NCI-H1105 (cell line): ENCODE measurements at places on chromosomes 3 and 15.

DNA sequence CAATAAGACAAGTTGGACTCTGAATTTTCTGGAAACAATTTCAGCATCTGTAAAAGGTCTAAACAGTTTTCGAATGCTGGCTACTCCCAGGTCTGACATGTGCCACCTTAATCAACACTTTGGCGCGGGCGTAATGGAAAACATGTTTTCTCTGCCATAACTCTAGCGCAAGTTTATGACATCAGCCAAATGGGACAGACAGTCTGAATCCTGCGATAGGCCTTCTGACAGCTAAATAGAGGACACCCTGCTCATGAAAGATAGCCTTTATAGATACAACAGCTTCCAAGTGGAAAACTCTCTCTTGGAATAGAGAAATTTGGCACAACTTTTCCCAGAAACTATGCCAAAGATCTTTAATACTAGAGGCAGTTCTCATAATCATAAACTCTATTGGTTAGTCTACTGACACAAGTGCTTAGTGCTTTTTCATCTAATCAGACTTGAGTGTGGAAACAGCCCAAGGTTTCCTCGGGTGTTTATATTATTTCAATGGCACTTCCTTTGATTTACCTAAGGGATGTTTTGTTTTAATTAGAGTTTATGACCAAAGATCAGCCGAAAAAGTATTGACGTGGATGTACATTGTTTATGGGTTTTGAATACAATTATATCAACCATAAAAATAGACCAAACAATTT lies 120.1 kb upstream of the DPH6 start:
- no peak for DNase-seq

DNA sequence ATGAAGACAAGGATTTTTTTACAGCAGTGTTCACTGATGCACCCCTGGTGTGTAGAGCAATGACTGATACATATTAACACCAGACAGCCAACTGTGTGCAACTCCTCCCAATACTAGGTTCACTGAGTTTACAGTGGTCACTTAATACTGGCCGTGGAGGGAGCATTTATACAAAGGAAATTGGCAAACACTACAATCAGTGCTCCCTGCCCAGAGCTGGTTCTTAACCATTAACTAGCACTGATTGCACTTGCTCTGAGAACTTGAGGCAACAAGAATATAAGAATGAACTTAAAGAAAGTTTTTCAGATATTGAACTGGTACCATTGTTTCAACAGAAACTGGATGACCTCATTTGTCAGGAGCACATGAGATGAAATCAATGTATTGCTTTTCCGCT lies 110.6 kb downstream of the MAGI1 start:
- DNase-seq = no peak

- DNase-seq = no peak
These were observed 59.8 kb downstream of the WDR76 start for GRCh38 chr15:43886558-43886957.

DNA sequence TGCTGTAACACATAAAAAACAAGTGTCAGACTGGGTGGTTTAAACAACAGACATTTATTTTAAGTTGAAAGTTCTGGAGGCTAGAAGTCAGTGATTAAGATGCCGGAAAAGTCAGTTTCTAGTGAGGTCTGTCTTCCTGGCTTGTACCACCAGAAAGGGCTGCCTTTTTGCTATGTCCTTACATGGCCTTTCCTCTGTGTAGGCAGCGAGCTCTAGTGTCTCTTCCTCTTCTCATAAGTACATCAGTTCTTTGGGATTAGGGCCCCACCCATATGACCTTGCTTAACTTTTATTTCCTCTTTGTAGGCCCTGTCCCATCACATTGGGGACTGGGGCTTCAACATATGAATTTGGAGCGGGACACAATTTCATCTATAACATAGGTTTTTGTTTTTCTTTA lies 128.0 kb downstream of the BBX start:
- DNase-seq = no peak

DNA sequence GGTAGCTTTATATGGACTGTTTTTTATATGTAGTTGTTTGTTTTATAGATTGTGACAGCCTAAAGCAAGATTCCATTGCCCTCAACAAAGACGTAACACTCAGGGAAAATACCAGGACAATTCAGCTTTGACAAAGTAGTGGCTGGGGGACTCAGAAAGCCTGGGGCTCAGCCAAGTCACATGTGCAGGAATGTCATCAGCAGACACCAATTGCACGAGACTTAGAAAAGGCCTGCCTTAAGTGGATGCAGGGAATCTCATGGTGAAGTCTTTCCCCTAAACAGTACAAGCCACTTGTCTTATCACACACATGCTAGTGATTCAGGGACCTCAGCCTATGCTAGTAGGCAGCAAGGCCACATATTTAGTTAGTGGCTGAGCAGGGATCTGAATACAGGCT lies 381.8 kb upstream of the THBS1 start:
- DNase-seq = no peak

GRCh38 chr15:95458721-95459120 lies 871.8 kb upstream of the NR2F2 start:
- DNase-seq = no peak

- no peak for DNase-seq
These were observed 255.3 kb upstream of the IL12A start for GRCh38 chr3:159733194-159733860.

DNA sequence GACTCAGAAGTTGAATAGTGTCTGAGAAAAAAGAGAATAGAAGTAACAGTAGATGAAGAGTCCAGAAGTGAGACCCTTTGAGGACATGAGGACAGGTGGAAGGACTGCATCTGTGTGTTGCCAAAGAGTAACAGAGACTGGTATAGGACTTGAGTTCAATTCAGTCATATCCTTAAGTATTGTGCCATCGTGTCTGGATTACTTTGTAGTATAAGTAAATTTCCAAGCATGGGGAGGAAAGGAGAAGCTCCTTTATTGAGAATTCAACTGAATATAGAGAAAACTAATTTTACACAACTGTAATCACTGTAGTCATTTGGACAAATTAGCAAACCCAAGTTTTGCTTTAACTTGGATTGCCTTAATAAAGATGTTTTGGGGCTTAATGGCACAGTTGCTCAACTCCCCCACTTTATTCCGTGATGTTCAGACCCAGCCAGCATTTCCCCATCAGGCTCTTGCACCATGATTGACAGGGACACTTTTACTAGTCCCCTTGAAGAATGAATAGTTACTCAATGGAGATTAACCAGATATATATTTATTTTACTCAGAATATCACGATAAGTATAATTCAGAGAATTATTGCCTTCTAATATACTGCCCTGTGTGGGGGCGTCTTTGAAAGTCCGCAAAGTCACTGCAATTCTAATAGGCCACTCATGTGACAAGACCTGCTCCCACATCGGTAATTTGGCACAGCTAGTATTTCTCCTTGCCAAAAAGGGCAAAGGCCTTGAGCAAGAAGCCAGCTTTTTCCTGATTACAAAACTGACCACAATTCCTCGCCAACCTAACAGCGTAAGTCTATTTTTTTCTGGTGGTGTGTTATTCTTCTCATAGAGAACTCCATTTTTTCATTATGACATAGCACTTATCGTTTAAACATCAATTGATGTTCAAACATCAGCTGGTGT lies 61.3 kb downstream of the PPARG start:
- no peak for DNase-seq

DNA sequence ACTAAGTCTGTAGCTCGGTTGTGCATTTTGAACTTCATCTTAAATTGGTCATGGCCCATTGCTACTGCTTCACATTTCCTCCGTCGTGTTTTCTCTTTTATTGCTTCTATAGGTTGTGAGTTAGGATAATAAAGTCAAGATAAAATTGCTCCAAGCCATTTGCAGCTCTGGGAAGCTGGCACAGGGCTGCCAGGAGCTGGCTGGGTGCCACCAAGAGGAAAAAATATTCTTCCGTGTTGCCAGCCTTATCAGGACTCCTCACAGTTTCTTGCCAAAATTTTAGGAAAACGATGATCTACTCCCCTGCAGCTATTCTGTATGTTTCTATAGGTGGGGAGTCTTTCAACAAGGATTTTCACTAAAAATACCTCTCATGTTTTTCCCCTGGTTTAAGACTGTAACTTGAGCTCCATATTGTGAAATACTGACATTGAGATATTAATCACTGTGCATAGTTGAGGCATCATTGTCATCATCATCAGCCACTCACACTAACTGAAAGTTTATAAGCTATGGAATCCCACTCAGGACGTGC lies 55.4 kb upstream of the PIAS1 start:
- peak; percentile 26 for DNase-seq

GRCh38 chr3:155158346-155159037 lies 78.4 kb downstream of the MME start:
- DNase-seq = no peak

- DNase-seq = no peak
These were observed 4.2 kb upstream of the CDIN1 start for GRCh38 chr15:36575266-36575665.

DNA sequence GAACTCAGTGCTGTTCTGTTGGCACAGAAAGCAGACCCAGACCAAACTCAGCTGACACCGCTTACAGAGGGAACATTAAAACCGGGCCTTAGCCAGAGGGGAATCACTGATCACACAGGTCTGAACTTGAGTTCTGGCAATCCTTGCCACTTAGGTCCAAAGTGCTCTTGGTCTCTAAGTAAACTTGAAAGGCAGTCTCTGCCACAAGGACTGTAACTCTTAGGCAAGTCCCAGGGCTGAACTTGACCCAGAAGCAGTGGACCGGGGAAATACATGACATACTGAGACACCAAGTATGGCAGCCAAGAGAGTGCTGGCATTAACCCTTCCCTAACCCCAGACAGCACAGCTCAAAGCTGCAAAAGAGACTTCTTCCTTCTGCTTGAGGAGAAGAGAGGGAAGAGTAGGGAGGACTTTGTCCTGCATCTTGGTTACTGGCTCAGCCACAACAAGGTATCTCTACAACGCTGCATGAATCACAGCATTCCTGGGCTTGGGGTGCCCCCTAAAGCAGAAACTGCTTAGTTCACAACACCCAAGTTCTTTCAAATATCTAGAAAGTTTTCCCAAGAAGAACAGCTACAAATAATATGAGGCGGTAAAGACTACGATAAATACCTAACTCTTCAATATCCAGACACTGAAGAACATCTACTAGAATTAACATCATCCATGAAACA lies 32.5 kb downstream of the NAALADL2 start:
- no peak for DNase-seq

- no peak for DNase-seq
These were observed 83.5 kb downstream of the SLC25A26 start for GRCh38 chr3:66304293-66304692.

DNA sequence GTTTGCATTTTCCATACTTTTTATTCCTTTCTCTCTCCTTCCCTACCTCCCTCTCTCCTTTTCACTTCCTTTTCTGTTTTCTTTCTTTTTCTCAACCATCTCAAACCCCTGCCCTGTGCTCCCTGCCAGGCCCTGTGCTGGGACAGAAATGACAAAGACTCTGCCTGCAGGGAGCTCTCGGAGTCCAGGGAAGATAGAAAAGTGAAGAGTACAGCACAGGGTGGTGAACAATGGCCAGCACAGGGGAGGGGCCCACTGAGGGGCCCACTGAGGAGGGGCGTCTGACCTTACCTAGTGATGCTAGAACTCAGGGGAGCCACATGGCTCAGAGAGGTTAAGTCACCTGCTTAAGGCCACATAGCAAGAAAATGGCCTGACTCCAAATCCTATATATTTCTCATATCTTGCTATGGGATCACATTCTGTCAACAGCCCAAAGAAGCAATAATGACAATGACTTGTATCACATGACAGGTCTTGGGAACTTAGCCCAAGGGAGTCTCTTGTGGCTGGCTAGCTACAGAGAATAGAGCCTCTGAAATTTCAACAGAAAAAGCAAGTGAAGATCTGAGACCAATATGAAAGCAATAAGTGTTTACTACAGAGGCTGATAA lies 44.3 kb upstream of the ATP2B2 start:
- no peak for DNase-seq

DNA sequence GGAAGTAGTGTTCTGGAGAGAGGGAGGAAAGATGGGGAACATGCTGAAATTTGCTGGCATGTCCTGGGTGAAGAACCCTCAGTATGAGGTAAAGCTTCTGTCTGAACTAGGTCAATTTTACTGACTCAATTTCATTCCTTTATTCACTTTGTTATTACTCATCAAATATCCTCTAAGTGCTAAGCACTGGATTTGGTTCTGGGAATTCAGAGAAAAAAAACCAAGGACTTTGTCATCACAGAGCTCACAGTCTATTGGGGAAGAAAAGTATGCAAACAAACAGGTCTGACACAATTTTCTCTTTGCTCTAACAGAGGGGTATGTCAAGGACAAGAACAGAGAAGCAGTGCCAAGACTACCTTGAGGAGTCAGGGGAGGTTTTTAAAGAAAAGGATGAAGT lies 68.0 kb downstream of the TFG start:
- DNase-seq = no peak

- no peak for DNase-seq
These were observed 91.0 kb downstream of the XXYLT1 start for GRCh38 chr3:195179776-195180489.

- DNase-seq = no peak
These were observed 216.4 kb downstream of the LRRC3B start for GRCh38 chr3:26839001-26839400.

GRCh38 chr3:173893835-173894234 lies 496.3 kb downstream of the NLGN1 start:
- no peak for DNase-seq

GRCh38 chr15:51172193-51172592 lies 77.5 kb upstream of the TNFAIP8L3 start:
- no peak for DNase-seq

GRCh38 chr3:142088522-142088921 lies 60.8 kb downstream of the TFDP2 start:
- DNase-seq = no peak

DNA sequence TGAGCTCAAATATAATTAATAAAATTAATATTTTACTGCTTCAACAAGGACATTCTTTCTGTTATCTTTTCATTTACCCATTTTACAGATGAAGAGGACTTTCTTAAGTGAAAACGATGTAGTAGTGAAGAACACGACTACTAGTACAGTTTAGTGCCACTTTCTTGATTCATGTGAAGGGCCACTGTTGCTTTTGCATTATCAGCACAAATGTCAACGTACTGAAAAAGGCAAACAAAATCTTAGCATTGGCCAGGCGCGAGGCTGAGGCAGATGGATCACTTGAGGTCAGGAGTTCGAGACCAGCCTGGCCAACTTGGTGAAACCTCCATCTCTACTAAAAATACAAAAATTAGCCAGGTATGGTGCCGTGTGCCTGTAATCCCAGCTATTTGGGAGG lies 9.5 kb downstream of the PPP1R14D start:
- DNase-seq = no peak

DNA sequence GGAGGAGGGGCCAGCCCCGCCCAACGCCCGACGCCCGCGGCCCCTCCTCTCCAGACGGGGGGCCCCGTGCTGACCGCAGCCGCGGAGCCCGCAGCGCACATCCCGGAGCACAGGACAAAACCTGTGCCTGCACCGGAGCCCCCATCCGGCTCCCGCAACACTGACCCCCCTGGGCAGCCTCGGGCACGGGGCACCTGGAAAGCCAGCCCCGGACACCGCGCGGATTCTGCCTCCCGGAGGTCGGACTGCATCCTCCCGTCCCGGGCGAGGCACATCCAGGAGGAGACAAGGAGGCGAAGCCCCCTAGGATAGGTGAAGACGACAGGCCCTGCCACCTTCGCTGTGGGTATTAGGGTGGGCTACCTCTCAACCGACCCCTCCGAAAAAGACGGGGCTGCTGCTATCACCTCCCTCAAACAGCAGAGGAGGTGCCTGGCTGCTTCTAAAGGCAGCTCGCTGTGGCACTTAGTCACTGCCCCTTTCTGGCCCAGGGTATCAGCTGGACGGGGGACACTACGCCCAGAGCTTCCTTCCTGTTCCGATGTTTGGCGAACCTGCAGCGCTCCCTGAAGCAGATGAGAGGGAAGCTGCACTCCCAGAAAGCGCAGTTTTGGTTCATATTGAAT lies 10.6 kb downstream of the XXYLT1 start:
- DNase-seq = peak; percentile 57
